ENCODE measurements at places on chromosomes 11 and 22.
A peak's percentile ranks its signal among the peaks of the same experiment; 100 is the strongest.

DNA sequence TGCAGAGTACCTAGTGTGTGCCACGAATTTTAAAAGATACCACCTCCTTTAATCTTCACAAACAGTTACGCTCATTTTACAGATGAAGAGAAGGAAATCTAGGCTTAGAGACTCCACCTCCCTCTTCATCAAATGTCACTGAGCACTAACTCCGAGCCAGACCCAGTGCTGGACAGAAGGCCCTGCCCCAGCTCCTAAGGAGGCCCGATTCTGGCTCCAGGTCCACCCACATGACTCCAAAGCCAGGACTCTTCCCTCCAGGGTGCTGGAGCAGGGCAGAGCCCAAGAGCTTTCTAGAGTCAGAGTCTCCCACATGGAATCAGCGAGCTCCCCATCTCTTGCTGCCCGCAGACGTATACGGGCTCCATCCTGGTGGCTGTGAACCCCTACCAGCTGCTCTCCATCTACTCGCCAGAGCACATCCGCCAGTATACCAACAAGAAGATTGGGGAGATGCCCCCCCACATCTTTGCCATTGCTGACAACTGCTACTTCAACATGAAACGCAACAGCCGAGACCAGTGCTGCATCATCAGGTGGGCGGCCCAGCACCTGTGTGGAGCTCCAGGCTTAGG is 27.6 kb downstream of the MYO7A start:
- no peak for DNase-seq

DNA sequence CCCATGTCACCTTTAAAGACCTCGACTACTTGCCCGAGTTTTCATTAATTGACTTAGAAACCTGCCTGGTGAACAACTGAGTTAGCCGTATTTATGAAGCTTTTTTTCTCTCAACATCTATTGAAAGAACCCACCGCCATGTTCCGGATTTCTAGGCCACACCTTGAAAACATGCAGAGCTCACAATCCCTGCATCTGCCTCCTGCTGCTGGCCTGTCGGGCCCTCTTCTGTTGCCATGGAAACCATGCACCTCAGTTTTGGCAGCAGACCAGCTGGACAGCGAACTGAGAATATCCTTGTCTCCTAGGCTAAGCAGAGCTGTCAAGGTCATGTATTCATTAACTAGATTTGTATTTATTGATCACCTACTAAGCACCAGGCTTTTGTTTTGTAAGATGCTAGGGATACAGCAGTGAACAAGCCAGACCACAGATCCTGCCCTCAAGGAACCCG is 4.3 kb upstream of the PATZ1 start:
- DNase-seq = no peak

- DNase-seq = no peak
These were observed 10.6 kb upstream of the CSNK1E start for GRCh38 chr22:38327805-38328204.

- no peak for DNase-seq
These were observed 4.7 kb upstream of the GNAZ start for GRCh38 chr22:23065495-23066122.

GRCh38 chr11:102214623-102215022 is 102.7 kb upstream of the BIRC3 start:
- no peak for DNase-seq

DNA sequence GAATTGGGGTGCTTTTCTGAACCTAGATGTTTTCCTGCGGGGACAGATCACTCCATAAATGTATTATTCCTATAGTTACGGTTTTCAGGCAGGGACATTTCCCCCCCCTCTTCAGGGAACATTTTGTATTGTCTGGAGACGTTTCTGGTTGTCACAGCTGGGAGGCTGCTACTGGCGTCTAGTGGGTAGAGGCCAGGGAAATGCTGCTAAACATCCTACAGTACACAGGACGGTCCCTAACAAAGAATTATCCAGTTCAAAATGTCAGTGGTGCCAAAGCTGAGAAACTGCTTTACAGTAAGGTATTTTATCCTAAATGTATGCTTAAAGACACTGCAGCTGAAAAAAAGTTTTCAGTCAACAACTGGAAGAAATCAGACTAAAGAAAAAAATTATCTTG is 19.4 kb downstream of the PIWIL4 start:
- DNase-seq = no peak

DNA sequence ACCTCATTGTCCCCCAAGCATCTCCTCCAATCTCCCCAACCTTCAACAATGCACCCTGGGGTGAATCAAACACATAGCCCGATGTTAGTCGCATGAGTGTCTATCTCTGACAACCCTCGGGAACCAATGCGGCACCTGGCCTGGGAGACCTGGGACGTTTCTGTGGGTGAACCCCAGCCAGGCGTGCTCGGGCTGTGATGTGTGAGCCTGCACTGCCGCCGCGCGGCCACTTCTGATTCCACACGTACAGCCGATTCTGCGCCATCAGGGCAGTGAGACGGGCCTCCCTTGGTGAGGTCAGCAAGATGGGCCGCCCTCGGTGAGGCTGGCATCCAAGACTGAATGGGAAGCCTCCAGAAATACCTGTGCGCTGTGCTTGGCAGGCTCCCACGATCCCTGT is 5.2 kb upstream of the H19 start:
- DNase-seq = no peak

DNA sequence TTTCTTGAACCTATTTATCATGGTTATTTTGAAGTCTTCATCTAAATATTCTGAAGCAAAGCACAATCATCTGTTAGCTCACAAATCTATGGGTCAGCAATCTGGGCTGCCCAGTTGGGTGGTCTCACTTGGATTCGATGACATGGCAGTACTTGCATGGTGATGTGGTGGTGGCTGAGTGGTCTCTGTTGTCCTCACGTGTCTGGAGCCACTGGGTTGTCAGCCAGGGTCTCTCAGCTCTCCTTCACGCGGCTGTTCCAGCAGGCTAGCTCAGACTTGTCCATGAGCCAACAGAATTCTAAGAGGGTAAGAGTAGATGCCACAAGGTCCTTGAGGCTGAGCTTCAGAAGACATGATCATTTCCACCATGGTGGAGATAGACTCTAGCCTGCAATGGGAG is 66.4 kb upstream of the KCNQ1OT1 start:
- no peak for DNase-seq

DNA sequence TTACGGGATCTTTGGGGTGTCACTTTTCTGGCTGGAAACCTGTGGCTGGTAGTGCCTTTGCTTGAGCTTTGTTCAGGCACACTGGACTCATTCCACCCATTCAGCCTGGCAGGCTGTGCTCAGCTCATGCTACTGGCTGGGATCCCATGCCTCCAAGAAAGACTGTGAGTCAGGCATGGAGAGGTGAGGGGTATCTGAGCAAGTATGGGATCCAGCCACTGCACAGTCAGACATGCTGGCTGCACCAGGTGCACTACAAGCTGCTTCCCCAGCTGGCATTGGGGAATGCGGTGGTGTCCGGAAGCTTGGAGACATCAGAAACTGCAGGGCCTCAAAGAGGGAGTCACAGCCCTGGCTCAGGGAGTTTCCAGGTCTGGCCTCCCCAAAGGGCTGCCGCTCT is 12.0 kb upstream of the MED17 start:
- DNase-seq = no peak

DNA sequence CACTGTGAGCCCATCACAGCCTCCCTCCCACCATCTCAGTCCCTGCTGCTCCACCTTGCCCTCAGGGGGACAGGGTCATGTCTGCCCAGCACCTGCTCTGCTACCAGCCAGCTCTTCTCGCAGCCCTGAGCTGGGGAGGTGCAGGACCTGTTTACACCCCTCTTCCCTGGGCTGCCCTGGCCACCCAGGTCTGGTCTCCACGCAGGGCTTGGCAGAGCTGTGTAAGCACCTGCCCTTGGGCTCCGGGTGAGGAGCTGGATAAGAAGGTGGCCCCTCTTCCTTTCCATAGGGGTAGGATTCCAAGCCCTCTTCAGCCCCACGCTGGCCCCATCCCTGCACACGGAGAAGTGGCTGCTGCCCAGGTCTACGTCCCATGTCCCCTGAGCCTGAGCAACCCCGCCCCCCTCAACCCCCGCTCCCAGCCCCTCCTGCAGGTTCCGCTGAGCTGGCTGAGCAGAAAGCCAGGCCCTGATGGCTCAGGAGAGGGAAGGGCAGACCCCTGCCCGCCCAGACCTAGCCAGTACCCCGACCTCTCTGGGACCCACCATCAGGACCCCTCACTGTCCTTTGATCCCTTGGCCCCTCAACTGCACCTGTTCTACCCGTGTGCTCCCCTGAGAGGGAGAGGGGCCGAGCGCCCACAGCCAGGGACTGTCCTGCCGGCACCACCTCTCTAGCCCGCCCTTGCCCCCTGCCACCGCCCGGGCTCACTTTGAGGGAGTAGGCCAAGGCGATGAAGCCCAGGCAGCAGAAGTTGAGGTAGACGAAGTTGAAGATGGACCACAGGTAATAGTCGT is 3.2 kb downstream of the IFITM10 start:
- DNase-seq = peak; percentile 13

DNA sequence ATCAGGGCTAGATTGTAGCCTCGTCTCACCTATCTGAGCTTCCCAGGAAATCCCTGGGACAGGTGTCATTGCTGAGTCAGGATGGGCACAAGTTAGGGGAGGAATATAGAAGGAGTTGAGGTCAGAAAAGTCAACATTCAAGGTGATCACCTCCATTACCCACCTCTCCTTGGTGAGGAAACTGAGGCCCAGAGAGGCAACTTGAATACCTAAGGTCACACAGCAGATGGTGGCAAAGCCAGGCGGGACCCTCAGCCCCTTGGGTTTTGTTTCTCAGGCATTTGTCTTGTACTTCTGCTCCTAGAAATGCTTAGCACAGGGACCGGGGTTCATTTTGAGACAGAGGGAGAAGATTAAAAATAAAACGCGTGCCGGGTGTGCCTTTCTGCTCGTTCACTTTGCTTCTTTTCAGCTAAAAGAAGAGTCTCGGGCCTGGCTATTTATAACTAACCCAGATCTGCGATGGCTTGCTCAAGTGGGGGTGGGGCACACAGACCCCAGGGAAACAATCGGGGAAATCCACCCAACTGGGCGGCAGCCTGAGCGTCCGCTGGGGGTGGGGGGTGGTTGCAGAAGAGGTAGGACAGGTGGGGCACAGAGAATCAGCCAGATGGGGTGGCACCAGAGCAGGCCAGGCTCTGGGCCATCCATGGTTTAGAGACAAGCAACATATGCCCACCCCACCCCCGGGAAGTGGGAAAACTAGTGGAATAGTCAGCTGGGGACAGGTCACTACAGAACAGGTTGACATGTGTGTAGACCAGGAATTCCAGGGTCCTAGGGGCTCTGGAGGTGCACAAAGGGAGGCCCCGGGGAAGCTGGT is 3.9 kb upstream of the GNAZ start:
- no peak for DNase-seq

DNA sequence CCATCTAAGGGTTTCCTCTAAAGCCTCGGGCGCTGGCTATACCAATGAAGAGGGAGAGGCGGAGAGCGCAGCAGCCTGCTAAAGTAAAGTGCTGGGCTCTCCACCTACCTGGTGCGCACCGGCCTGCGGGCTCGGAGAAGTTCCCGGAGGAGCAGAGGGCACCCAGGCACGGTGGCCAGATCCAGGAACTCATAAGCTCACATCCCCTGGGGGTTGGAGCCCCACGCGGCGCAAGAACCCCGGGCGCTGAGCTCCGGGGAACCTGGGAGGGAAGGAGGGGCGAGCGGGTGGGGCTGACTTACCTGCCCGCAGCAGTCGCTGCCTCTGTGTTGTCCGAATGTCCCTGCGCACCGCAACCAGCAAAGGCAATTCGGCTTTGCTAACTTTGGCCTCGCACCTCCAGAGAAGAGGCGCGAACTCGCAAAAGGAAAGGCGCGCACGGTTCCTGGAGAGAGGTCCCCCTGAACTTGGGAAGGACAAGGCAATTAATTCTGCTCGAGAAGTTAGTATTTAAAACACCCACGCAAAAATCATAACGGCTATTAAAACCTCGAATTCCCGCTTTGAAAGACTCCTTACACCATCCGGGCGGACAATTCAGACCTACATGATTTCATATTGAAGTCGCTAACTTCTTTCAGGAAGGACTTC is 127.6 kb upstream of the C11orf58 start:
- no peak for DNase-seq

DNA sequence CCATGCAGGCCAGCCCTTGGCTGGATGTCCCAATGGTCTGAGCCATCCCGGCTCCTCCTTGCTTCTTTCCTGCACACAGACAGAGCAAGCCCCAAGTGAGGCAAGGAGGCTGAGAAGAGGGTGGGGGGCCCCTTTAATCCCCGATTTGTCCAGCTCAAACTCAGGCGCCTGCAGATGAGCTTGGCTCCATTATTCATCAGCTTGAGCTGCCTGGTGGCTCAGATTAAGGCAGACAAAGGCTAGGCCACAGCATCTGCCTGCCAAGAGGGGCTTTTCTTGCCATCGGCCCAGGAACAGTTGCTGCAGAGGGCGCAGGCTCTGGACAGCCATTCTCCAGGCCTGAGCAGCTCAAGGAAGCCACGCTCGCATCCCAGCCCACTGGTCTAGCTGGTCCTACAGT is 35.4 kb downstream of the LMO1 start:
- no peak for DNase-seq

DNA sequence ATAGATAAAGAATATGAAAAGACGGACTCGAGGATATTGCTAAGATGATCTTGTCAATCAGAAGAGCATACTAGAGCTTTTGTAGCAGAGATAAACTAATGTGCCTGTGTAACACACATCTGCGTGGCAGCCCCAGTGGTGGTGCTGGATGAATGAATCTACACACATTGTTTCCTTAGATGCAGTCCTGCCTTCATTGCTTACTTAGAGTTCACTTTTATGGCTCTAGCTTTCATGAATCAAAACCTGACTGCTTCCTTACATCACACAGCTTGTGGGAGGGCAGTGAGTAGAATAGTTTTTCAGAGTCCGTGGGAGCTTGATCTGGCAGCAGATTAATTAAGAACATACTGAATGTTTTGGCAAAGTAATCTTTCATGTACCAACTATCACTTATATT is 83.7 kb downstream of the EXT2 start:
- DNase-seq = no peak

GRCh38 chr11:63906585-63906984 is 10.4 kb downstream of the RCOR2 start:
- DNase-seq = peak; percentile 35

DNA sequence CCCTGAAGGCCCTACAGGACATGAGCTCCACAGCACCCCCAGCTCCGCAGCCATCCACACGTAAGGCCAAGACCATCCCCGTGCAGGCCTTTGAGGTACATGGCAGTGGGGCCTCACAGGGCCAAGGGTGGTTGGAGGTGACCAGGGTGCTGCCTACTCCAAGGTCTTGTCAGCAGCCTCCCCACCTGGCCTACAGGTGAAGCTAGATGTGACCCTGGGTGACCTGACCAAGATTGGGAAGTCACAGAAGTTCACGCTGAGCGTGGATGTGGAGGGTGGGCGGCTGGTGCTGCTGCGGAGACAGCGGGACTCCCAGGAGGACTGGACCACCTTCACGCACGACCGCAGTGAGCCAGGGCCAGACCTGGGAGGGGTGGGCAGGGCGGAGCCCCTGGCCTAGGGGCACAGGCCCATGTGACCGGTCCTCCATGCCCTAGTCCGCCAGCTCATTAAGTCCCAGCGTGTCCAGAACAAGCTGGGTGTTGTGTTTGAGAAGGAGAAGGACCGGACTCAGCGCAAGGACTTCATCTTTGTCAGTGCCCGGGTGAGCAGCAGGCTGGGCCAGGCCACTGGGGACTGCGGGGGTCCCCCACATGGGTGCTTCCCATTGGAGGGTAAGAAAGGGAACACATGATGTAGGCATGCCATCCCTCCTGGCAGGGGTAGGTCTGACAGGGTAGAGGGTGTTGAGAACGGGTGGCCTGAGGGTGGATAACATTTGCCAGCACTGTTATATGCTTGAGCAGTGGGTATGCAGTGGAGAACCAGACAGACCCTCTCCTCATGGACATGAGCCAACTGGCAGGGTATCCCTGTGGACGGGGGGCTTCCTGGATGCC is 5.6 kb downstream of the INPPL1 start:
- DNase-seq = no peak
